ENCODE measurements at places on chromosomes 6 and 20.

DNA sequence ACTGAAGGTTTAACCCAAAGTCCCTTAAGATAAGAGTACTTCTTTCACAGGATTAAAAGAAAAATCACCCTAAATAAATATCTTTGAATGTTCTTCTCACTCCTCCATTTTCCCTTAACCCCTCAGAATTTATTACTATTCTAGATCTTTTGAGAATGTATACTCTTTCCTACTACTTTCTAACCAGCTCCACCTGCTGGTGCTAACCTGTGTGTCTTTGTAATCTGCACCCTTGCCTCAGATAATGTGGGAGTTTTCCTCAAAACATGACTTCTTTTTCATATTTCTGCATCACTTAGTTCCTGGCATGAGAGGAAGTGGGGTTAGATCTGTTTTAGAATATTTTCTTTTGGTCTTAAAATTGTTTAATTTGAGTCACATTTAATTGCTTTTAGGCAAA lies 394.2 kb downstream of the BMP2 start:
- DNase-seq = peak; percentile 72

GRCh38 chr6:37210313-37210968 lies 40.5 kb downstream of the PIM1 start:
- DNase-seq = peak; percentile 86

- DNase-seq = no peak
These were observed 26.2 kb downstream of the SLC16A10 start for GRCh38 chr6:111113336-111114086.

- DNase-seq = no peak
These were observed 10.3 kb upstream of the RNF24 start for GRCh38 chr20:4025679-4026078.

DNA sequence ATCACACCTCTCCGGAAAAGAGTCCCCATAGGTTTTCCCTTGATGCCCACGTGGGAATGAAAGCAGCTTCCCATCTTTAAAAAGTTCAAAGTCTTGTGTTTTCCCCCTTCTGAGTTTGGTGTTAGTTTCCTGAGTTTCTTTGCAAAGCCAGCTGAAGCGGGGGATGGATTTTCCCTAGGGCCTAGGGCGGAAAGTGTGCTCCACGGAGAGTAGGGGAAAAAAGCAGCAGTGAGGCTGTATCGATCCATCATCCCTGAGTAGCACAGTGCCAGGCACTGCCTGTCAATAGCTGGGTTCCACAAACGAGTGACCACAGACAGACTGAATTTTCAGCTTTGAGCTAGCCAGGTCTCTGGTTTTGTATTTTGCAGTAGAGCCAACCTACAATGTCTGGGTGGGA lies 1.3 kb downstream of the DAAM2 start:
- DNase-seq = no peak

DNA sequence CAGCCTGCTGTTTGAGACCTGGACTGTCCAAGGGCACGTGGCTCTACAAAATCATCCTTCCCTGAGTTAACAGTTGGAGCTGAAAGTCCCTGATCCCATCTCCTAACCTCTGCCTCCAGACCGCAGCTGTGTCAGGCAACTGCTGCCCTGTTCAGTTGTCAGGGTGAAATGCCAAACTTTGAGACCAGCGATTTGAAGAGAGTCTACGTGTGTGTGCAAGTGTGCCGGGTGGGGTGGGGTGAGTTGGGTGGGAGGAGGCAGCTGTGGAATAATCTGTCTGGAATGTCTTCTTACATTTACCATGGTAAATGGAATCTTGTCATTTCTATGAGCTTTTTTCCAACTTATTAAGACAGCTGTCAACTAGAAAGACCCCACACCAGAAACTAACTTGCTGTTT lies 81.0 kb upstream of the FAM8A1 start:
- no peak for DNase-seq

DNA sequence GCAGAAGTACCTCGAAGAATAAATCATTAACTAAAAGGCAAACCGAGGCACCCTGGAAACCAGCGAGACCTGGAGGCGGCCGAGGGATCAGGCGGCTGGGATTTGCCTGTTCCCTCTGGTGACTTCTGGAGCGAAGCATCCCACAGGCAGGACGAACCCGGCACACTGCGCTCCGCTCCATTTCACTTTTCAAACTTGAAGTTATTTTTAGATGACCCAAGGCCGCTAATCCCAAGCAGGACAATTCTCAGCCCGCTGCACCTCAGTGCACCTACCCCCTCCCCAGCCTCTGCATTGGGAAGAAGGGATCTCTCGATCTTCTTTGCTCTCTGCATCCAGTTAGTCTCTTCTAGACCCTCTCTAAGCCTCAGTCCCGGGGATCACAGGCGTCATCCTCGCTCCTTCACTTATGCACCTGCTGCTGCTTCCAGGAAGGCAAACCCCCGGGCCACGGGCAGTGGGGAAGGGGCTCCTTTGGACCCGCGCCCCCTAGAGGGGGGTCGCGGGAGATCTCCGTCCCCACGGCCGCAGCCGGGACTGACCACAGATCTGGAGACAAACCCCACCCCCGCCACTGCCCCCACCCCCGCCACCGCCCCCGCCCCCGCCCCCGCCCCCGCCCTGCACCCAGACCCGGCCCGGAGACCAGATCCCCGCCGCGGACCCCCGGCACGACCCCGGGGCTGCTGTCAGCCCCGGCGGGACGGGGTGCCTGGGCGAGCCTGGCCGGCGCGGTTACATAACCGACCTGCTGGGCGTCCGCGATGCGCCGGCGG lies 636 bp downstream of the RCAN2 start:
- peak; percentile 65 for DNase-seq

All from DMS53 (cell line).